Calu3 (cell line): ENCODE measurements at places on chromosomes 2 and 18. TPM values are rescaled to one million over a fixed set of nuclear protein-coding genes. Genes with fewer than 3 reads are reported as not detected.

GRCh38 chr18:62420151-62420512, 95.0 kb downstream of the TNFRSF11A start:
- peak; percentile 83 for DNase-seq
- peaks cover 15% of the 10 kb centered on the region for H3K36me3 ChIP-seq
- no peaks in the 10 kb centered on the region for H3K27me3 ChIP-seq
- H3K4me3 ChIP-seq, result peak overlapping the region; percentile 60
- peak overlapping the region; percentile 99 for H3K27ac ChIP-seq

Gene SPC25
- total RNA-seq, result 60.2 and 77.0 TPM in 2 replicates

GRCh38 chr2:175449616-175450015, 268.1 kb upstream of the ATP5MC3 start:
- no peaks in the 10 kb centered on the region for H3K27me3 ChIP-seq
- no peaks in the 10 kb centered on the region for H3K36me3 ChIP-seq
- peak overlapping the region; percentile 20 for H3K27ac ChIP-seq
- DNase-seq, result no peak
- H3K4me3 ChIP-seq, result no peak overlapping the region
- peaks cover 20% of the 10 kb centered on the region for H3K4me1 ChIP-seq

Gene DLGAP1
- 3.2 and 9.0 TPM in 2 replicates for total RNA-seq

GRCh38 chr2:174759381-174760065, 4.7 kb downstream of the CHRNA1 start:
- no peak overlapping the region for H3K27ac ChIP-seq
- no peaks in the 10 kb centered on the region for H3K27me3 ChIP-seq
- DNase-seq, result no peak
- no peaks in the 10 kb centered on the region for H3K36me3 ChIP-seq
- no peak overlapping the region for H3K4me3 ChIP-seq
- no peaks in the 10 kb centered on the region for H3K4me1 ChIP-seq

Gene POTEJ
- not detected in 2 replicates for total RNA-seq

- no peak for DNase-seq
- H3K27me3 ChIP-seq, result no peaks in the 10 kb centered on the region
- peaks cover 13% of the 10 kb centered on the region for H3K4me1 ChIP-seq
- no peak overlapping the region for H3K4me3 ChIP-seq
- no peaks in the 10 kb centered on the region for H3K36me3 ChIP-seq
- H3K27ac ChIP-seq, result no peak overlapping the region
Measured at GRCh38 chr2:62465741-62466502, 40.1 kb downstream of the TMEM17 start.

Gene EMILIN2
- 8.0 and 10.3 TPM in 2 replicates for total RNA-seq

GRCh38 chr2:42076357-42077225, 28.8 kb downstream of the PKDCC start:
- H3K4me1 ChIP-seq, result peaks cover 30% of the 10 kb centered on the region
- H3K36me3 ChIP-seq, result no peaks in the 10 kb centered on the region
- peak; percentile 31 for DNase-seq
- H3K4me3 ChIP-seq, result no peak overlapping the region

- peaks cover 47% of the 10 kb centered on the region for H3K27me3 ChIP-seq
- no peak for DNase-seq
- no peaks in the 10 kb centered on the region for H3K36me3 ChIP-seq
- H3K27ac ChIP-seq, result no peak overlapping the region
- H3K4me3 ChIP-seq, result no peak overlapping the region
- no peaks in the 10 kb centered on the region for H3K4me1 ChIP-seq
Measured at GRCh38 chr2:240302933-240303595, 132.4 kb upstream of the GPC1 start.

Gene LINC00305
- total RNA-seq, result not detected in 2 replicates

Gene COLEC12
- not detected in 2 replicates for total RNA-seq

Gene PAX3
- total RNA-seq, result not detected in 2 replicates

DNA sequence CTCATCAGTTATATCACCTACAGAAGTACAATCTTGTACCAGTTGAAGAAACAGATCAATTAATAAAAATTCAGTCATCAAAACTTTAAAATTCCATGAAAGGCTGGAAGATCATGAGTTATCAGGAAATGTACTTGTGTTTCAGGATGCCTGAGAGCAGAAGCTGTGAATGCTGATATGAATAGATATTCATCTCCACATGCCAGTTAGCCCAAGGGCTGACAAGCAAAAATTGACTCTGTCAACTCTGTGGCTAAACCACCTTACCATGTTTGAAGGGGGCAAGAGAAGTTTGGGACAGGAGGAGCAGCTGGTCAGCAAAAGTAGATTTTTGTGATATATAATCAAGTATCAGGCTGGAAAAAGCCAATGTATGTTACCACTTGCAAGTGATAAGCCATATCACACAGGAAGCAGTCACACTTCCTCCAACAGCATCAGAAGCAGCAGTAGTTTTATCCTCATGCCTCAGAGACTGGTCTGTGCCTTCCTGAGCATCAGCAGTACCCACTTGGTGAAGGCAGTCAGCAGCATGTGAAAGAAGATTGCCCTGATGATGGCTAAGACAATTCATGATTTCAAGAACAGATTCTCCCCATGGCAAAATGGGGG, 328.2 kb upstream of the CNTNAP5 start:
- no peaks in the 10 kb centered on the region for H3K4me1 ChIP-seq
- no peaks in the 10 kb centered on the region for H3K27me3 ChIP-seq
- no peak for DNase-seq
- no peak overlapping the region for H3K4me3 ChIP-seq

Gene GLI2
- total RNA-seq, result 1.4 and 1.6 TPM in 2 replicates

DNA sequence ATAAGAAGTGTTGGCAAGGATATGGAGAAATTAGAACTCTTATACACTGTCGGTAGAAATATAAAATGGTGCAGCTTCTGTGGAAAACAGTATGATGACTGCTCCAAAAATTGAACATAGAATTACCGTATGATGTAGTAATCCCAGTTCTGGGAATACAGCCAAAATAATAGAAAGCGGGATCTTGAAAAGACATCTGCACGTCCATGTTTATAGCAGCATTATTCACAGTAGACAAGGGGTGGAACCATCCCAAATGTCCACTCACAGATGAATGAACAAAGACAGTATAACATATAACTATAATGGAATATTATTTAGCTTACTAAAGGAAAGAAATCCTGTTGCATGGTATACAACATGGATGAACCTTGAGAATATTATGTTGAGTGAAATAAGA, 257.7 kb downstream of the TDRD15 start:
- H3K36me3 ChIP-seq, result no peaks in the 10 kb centered on the region
- no peak overlapping the region for H3K27ac ChIP-seq

Gene ASXL3
- total RNA-seq, result 0.07 and 0.47 TPM in 2 replicates

GRCh38 chr2:186852508-186852907, 3.5 kb upstream of the ZSWIM2 start:
- H3K27me3 ChIP-seq, result no peaks in the 10 kb centered on the region
- no peak overlapping the region for H3K27ac ChIP-seq
- no peak overlapping the region for H3K4me3 ChIP-seq
- no peaks in the 10 kb centered on the region for H3K4me1 ChIP-seq
- DNase-seq, result no peak

DNA sequence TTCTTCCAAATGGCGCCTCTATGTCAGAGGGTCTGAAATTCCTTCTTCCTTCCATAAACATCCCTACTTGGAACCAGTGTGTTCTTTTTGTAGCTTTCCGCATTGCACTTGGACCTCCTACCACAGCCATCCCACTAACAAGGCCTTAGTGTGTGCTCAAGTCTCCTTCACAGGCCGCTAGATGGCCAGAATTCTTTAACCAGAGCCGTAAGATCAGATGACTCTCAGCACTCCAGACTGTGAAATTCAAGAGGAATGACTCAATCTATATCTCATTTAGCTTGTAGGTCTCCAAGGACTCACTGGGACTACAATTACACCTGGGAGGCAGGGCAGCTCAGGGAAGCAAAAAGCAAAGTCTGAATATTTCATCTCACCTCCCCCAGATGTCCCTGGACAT, 298.9 kb downstream of the EIPR1 start:
- H3K27me3 ChIP-seq, result no peaks in the 10 kb centered on the region
- H3K36me3 ChIP-seq, result no peaks in the 10 kb centered on the region
- no peak for DNase-seq
- H3K4me1 ChIP-seq, result no peaks in the 10 kb centered on the region
- no peak overlapping the region for H3K27ac ChIP-seq
- H3K4me3 ChIP-seq, result no peak overlapping the region
